Gastroesophageal sphincter (tissue), 4 donors: ENCODE measurements at places on chromosomes 5 and 9.

DNA sequence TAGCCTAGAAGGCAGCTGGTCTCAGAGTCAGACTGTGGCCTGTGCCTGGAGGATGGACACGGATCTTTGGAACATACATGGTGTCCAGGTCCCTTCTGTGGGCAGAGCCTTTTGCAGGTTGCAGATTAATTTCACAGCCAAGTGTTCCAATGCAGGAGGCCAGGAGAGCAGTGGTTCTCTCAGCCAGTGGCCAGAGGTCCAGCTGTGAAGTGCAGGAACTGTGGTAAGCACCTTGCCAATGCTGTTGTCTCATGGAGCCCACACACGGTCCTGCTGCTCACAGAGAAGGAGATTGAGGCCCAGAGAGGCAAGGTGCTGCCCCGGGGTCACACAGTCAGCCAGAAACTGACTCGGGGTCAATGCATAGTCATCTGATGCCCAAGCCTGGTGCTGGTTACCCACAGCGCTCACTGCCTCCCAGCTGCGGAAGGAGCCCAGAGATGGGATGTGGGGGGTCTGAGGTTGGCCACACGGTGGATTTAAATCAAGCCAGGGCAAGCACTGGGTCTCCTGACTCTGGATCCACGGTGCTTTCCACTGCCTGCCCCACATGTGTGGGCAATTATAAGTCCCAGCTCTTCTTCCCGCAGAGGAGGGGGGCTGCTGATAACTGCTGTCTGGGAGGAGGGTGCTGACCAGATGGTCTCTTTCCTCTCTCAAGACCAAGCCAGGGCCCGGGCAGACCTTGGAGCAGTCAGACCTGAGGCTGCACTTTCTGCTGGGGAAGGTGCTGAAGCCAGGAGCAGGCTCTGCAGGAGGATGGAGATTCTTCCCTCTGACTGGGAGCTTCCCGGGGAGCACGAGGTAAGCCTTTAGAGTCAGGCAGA lies 2.8 kb downstream of the PDGFRB start:
- no peak for ATAC-seq

- ATAC-seq = no peak
Measured at GRCh38 chr5:113343343-113343742, 91.4 kb downstream of the TSSK1B start.

DNA sequence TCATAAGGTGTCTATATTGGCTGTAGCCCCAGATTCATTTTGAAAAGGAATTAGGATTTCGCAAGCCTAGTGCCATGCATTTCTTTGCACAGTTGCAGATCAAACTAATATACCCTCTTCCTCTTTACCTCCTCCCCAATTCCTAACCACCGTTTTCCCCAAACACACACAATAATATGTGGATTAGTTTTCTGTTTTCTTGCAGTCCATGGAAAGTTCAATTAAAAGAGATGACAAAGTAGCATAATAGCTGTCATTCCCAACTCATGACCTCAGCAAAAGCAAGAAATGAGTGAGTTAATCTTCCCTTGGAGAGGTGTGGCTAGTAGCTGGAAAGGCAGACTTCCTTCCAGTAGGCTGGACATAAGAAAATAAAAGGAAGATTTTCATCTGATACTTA lies 349.1 kb downstream of the TMEM232 start:
- no peak for ATAC-seq

DNA sequence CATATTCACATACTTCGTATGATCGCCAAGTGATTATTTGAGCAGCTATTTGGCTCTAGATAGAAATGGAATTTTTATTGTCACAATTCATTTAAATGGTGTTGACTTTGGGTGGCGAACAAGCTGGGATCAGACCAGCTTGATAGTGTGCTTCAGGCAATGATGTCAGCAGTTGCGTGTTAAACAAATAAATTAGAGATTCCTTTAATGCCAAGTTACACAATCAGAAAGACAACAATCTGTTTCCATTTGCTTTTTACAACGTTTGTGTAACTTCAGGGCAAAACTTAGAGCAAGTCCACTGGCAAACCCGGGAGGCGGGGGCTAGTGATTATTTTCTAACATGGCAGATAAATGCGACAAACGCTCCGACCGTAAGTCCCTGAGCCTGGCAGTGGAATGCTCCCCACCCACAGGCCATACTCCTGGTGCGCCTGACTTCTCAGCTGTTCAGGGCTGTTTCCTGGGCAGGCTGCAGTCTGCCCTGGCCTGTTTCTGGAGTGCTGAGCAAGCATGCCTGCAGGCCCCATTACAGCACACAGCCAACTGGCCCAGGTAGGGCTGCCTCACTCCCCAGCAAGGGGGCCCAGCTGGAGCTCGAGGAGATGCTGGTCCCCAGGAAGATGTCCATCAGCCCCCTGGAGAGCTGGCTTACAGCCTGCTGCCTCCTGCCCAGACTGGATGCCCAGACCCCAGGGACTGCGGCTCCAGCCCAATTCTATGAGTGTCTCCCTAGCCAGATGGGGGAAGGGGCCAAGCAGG lies 88.7 kb downstream of the BASP1 start:
- no peak for ATAC-seq

DNA sequence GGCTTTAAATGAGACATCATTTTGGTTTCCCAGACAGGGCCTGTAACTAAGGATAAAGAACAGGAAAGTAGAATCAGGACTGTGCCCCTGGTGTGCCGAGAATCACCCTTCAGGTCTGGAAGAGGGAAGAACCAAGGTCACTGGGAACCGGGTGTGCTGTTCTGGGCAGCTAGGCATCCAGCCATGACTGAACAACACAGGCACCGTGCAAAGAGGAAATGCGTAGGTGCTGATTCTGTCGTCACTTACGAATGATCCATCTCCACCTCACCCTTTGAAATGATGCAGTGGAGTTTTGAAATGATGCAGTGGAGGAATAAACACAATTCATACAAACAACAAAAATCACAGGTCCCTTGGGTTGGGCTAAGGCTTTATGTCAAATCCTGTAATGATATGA lies 64.4 kb downstream of the MAP1B start:
- ATAC-seq = no peak

GRCh38 chr5:135140446-135141204 lies 106.6 kb upstream of the PITX1 start:
- ATAC-seq = peak; percentile 2

- no peak for ATAC-seq
Measured at GRCh38 chr5:135185481-135186065, 151.5 kb upstream of the PITX1 start.

DNA sequence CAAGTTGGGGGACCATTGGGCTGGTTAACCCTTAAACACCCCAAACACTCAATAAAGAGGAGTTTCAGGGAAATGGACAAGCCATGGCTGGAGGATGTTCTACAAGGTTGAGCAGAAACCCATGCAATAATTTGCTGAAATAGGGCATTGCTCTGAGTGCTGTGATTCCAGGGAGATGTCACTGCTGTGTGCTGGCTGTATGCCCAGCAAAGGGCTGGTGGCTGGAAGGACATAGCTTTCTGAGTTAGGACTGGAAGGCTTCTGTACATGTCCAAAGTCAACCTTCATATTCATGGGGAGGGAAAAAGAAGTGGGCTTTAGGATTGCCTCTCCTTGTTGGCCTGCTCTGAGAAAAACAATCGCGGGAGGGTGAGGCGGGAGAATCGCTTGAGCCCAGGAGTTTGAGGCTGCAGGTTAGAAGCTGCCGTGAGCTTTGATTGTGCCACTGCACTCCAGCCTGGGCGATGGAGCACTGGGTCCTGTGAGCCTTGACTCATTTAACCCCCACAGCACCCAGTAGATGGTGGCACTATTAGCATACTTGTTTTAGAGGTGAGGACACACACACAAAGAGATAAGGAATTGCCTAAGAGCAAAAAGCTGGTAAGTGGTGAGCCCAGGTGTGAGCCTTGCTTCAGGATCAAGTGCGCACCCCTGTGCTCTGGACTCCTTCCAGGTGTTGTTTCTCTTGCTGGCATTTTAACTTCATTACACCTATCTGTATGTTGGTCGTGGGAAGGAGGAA lies 20.4 kb downstream of the IL12B start:
- ATAC-seq = no peak
